ENCODE measurements at places on chromosomes 2 and 18.

DNA sequence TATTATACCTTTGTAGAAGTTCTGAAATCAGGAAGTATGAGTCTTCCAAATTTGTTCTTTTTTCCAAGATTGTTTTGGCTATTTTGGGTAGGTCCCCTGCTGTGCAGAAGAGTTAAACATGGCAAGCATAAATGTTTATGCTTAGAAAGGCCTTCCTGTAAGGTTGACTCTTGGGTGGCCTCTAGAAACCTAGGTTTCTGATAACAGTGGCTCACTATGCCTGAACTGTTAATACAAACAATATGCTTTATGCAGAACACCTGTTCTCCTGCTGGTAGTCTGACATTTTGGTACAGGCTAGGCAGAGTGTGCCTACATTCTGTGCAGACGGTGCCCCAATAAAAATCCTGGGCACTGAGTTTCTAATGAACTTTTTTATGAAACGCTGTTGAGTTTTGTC is 10.1 kb downstream of the PTPN18 start:
- DNase-seq, result no peak

- DNase-seq, result no peak
Measured at GRCh38 chr18:57640236-57640635, 18.6 kb upstream of the NARS1 start.

- DNase-seq, result no peak
Measured at GRCh38 chr2:197431858-197432257, 3.0 kb downstream of the SF3B1 start.

DNA sequence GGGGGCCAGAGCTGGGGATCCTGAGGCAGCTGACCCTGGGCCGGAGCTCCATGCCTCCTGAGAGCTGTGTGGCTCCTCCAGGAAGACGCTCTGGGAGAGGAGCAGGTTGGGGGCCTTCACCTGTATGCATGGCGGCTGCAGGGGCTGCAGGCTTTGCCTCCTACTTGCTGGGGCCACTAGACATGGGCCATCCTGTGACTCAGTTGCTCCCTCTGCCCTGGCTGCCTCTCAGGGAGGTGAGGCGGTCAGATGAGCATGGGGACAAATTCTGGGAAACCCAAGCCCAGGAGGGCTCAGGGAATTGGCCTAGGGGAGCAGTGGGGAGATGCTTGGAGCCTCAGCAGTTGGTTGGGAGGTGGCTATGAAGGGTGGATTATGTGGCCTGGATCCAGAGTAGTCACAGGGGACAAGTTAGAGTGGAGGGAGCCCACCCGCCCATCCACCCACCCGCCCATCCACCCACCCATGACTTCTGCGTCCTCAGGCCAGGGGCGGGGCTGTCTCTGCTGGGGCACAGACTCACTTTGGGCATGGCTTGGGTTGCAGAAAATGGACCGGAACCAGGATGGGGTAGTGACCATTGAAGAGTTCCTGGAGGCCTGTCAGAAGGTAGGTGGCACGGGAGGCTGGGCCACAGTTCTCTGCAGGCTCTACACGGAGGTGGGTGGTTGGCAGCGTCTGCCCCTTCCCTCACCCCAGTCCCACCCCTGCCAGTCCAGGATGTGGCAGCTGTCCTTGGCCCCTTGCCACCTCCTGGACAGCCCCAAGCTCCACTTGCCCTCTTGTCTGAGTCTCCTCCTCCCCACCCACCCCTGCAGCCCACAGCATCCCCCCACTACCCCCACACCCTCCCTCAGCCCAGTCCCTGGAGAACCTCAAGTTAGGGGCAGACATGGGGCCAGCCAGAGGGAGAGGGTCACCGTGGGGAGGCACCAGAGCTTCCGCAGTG is 19.5 kb upstream of the FAHD2A start:
- DNase-seq, result no peak

GRCh38 chr2:61763605-61764034 is 90.2 kb downstream of the FAM161A start:
- DNase-seq, result peak; percentile 51

DNA sequence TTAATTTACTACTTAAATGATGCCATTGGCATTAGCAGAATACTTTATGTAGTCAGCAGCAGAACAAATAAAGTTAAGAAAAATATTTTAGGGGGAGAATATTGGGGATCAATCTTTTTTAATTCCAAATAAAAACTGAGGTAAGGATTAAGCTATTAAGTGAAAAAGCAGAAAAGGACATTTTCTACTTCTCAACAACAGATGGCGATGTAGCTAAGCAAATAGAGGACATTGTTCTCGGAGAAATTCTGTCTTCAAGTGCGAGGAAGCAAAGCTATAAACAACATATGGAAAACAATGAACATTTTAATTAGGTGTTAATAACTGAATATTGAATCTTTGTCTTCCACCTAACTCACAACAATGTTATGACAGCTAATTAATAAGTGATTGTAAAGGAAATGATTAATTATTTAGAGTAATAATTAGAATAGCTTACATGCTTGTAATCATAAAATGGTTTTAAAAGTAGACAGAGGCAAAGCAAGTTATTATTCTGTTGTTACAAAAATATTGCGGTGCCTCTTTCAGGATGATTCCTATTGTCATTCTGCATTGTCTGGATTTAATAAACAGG is 32.9 kb upstream of the CCDC93 start:
- peak; percentile 27 for DNase-seq

GRCh38 chr2:152036611-152037469 is 62.0 kb downstream of the CACNB4 start:
- peak; percentile 68 for DNase-seq

GRCh38 chr2:236101311-236101950 is 66.8 kb downstream of the GBX2 start:
- no peak for DNase-seq

- DNase-seq, result no peak
Measured at GRCh38 chr18:11752116-11752911, 63.2 kb downstream of the GNAL start.

DNA sequence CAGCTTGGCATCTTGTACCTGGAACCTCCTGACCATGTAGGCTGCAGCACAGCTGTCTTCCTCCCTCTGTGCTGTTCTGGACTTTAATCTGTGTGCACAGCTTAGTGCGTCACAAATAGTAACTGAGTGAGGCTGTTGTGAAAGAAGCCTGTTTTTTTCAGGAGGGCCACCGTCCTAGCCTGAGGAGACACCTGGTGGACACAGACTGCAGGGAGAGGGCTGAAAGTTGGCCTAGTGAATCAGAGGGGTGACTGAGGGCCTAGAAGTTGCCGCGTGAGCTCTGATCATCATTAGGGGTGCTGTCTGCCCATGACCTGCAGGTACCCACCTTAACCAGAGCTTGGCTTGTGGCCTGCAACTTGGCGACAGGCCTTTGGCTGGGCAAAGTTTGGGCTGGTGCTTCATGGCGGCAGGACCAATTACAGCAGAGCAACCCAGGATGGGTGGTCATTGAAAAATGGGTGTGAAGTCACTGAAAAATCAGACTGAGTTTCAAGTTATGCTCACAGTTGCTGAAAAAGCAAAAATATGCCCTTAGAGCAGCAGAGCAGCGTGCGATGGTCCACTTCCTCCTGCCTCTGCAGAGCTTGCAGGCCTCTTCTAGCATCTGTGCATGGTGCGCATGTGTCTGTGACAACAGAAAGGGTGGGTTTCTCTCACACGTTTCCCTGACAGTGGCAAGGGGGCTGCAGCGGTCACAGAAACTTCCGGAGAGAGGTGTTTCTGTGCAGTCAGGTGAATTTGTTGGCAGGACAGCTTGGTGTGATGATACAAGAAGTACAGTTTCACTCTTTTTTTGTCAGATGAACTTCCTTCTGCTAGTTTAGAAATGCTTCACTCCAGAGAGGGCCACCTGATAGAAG is 9.6 kb downstream of the GDF7 start:
- DNase-seq, result peak; percentile 93

GRCh38 chr2:138893746-138894145 is 113.6 kb upstream of the NXPH2 start:
- no peak for DNase-seq

- DNase-seq, result no peak
Measured at GRCh38 chr18:68733707-68734106, 18.8 kb upstream of the TMX3 start.

DNA sequence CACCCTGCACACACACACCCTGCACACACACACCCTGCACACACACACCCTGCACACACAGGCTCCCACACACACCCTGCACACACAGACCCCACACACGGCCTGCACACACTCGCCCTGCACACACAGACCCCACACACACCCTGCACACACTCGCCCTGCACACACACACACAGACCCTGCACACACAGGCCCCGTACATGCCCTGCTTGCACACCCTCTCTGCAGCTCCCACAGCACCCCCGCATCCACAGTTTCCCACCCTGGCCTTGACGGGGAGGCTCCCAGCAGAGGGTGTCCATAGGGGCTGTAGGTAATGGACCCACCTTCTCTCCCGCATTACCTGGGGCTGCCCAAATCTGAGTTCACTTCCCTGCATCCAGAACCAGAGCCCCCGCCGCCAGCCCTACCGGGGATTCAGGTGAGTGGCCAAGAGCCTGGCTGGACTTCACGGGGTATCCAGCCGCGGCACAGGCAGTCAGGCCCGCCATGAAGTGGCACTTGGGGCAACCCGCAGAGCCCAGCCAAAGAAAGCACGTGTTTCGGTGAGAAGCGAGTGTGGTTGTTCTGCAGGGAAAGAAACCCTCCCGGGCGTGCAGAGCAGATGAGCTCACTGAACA is 88.6 kb upstream of the GPC1 start:
- DNase-seq, result no peak

DNA sequence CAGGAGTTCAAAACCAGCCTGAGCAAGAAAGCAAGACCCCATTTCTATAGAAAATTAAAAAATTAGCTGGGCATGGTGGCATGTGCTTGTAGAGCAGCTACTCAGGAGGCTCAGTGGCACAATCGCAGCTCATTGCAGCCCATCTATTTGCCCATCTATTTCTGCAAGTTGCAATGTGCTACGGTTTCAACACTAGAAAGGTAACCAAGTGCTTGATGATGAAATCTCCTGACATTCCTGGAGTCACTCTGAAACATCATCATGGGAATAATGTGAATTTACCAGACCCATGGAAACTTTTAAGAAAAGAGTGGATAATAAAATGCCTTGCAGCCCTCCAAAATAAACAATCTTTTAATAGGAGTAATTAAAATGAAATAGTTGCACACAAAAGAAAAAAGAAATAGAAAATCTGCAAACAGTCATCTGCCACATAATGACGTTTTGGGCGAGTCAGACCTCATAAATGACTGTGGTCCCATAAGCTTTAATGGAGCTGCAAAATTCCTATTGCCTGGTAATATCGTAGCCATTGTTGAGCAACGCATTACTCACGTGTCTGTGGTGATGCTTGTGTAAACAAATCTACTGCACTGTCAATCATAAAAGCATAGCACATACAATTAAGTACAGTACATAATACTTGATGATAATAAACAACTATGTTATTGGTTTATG is 46.6 kb upstream of the AMMECR1L start:
- DNase-seq, result no peak

DNA sequence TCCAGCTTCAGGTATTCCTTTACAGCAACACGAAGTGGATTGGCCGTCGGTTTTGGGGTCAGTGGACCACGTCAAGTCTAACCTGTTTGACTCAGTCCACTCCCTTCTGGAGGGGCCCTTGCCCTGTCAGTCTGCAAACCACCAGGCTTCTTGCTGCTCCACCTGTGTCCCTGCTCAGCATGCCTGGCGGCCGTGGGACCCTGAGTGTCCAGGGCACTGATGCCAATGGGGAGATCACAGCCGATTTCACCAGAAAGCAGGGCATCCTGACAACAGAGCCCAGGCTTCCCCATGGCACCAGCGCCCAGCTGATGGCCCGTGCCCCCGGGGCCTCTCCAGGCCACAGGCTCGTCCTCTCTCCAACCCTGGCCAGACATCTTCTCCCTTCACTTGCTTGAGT is 41.2 kb upstream of the HS6ST1 start:
- DNase-seq, result no peak

DNA sequence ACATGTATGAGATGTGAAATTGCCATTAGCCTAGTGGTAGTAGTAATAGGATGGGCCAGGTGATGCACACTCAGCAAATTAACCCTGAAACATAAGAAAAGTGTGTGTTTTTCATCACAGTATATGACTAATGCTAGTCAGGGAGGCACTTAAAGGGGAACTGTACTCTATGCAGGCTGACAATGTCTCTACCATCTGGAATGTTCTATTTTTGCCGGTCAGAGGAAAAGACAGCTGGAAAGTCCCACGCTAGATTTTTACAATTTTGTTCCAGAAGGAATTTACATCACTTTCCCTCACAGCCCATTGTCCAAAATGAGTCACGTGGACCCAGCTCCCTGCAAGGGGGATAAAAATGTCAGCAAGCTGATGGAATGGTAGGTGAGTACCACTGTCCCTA is 746.3 kb upstream of the CHAC2 start:
- DNase-seq, result no peak

GRCh38 chr2:230957756-230958391 is 32.8 kb upstream of the GPR55 start:
- no peak for DNase-seq

- DNase-seq, result no peak
Measured at GRCh38 chr2:7847321-7847720, 834.5 kb upstream of the ID2 start.

DNA sequence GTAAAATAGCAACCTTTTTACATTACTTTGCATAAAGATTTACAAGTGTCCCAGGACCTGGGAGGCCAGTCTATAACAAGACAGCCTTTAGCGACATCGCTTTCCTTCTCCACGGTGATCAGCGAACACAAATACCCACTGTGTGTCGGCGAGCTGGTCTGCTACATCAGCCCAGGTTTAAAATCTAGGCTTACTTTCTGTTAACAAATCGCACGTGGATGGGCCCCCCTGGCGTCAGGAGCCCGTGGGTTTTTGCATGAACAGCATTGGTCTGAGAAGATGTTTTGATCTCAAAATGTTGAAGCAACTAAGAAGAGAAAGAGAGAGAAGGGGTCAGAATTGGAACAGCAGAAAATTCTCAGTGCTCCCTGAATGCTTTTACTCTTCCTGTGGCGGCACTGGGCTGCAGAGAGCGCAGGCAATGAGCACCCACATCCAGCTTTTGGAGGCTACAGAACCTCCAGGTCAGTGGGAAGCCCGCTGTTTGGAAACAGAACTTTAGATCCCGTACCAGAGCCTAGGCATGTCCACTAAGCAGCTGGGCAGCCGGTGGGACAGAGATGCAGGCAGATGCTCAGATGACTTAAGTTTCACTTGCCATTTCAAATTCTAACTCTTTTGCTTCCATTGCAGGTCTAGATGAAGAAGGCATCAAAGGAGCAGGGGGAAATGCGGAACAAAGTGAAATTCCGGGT is 32.9 kb downstream of the CYP27C1 start:
- no peak for DNase-seq

- DNase-seq, result no peak
Measured at GRCh38 chr18:75802681-75803080, 375.2 kb upstream of the SMIM21 start.

DNA sequence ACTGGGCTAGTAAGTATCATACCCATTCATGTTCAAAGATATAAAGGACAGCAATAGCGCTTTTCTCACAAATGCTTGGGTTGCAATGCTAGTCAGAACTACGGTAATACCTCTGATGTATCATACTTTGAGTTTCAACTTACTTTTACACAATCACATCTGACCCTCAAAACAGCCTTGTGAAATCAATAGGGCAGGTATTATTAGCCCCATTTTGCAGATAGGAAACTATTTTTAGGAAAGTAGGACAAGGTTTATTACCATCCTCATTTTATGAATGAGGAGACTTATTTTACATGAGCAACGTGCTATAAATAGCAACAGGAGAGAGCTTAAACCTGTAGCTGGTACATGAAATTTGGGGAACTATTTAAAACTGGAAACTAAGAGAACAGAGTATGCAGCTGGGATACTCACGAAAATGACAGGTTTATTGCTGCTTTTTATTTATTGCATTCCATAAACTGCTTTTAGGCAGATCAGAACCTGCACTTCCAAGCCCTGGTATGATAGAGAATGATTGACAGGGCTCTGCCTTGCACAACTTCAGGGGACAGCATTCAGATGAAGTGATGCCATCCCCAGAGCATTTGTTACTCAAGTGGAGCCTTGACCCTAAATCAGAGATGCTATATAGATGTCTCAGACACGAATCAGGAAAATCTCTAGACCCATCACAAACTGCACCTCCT is 42.4 kb upstream of the PPM1B start:
- DNase-seq, result no peak

Data from RPMI8226 (cell line).